ENCODE measurements at places on chromosomes 2 and 18.

DNA sequence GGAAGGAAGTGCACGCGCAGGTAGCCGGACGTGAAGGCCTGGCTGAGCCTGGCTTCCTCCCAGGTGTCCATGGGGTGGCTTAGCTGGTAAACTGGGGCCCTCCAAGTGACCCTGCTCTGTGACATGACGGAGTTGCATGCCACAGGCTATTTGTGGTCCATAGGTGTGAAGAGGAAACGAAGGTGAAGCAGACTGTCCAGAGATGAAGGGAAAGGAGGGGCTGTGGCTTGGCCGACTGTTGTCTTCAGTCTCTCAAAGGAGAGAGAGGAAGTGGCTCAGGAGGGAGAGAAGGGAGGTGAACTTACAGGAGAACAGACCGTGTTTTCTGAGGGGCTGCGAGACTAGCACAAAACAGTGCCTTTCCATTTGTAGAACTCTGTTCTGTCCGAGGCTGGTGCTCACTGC is 19.3 kb downstream of the INPP5D start:
- no peak for DNase-seq

GRCh38 chr2:68115965-68116364 is 41.7 kb upstream of the PNO1 start:
- DNase-seq = no peak

DNA sequence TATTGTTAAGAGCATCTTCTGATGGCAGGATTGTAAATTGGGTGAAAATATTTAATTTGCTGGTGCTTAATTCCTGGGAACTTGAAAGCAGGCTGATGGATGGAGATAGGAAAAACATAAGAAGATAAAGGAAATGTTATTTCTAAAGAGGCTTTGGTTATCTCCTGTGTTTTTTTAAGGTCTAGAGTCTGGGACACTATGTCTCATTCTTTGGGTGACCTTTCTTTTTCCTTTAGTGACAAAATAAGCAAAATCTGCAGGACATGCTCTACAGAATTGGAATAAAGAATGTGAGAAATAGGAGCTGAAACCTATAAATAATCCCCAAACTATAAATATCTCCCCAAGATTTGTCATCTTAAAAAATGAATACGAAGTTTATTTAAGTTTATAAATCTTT is 241.7 kb downstream of the DSC3 start:
- DNase-seq = no peak

DNA sequence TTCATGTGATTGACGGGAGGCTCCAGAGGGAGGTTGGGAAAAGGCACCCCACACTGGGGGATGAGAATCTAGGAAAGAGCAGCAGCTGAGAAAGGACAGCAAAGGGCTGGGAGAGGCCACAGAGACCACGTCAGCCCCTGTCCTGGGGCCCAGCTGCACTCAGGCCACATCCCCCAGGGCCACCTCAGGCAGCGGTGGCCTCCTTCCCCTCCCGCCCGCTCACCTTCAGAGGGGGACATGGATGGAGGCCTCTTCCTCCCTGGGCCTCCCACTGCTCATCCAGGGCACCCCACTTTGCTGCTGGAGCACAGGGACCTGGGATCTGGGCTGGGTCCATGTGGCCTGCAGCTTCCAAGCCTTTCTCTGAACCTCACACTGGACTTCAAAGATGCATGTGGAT is 199.8 kb upstream of the HDAC4 start:
- DNase-seq = no peak

DNA sequence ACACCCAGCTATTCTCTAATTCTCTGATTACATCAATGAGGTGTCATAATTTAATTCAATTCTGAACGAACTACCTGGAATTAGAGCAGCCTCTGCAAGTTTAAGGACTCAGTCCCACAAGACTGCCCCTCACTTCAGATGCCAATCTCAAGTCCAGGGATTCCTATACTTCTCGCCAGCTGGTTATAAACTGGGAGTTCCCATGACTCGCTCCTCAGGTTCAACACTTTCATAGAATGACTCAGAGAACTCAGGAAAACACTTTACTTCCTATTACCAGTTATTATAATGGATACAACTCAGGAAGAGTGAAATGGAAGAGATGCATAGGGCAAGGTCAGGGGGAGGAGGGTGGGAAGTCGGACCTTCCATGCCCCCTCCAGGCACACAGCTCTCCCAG is 112.3 kb upstream of the ATP5MC3 start:
- no peak for DNase-seq

- DNase-seq = no peak
Observed at GRCh38 chr2:222708274-222708710, 36.8 kb downstream of the MOGAT1 start.

DNA sequence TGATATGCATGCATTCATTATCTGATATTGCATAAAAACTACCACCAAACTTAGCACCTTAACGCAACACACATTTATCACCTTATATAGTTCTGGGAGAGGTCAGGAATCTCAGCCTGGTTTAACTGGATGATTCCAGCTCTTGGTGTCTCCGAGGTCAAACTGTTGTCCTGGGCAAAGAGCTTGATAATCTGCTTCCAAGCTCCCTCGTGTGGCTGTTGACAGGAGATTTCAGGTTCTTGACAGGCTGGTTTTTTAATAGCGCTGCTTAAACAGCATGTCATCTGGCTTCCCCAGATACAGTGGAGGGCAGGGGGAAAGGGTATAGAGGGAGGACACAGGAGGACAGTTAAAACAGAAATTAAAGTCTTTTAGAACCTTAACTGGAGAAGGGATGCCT is 785.0 kb downstream of the CNTNAP5 start:
- DNase-seq = no peak

DNA sequence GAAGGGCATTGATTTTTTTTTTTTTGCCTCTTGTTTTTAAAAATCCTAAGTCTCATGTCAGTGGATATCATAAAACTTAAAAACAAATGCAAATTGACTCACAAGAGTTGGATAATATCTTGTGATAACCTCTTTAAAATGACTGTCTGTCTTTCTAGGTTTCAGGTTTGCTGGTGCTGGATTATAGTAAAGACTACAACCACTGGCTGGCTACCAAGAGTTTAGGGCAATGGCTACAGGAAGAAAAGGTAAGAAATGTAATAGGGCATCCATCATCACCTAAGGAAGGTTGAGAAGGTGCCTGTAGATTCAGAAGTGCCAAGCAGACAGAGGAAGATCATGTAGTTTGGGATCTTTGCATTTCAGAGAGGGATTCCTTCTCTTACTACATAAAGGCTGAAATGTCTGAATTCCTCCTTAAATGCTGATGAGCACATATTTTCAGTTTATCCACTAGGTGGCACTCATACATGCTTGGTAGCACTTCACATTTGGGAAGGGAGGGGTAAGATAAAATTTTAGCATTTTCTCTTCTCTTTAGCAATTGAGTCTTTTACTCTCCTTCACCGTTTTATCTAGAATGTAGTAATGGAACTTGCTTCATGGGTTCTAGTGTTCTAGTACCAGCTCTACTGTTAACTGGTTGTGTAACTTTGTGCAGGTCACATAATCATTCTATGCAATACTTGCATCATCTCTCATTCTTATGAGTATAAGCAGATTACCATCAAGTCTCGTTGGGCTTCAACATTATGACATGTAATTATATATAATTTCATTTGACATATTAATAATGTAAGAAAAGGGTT is 21.1 kb downstream of the CPS1 start:
- DNase-seq = peak; percentile 10

DNA sequence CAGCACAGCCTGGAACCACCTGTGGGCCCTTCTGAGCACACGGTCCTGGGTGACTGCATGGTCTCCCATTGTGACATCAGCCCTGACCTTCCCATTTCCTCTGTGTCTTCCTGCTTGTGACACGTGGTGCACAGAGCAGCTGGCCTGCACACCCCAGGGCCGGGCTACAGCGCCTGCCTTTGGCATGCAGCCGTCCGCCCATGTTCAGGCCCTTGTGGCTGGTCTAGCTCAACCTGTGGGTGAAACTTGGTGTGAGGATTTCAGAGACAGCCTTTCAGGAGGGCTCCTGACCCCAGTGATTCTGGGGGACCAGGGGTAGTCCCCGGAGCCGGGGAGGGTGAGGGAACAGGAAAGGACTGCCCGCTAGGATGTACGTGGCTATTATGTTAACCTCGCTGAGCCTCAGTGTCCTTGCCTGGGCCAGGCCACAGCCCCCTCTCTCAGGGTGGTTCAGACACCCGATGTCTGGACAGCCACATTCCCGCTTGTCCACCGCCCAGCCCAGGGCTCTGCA is 284.8 kb upstream of the HS6ST1 start:
- no peak for DNase-seq

- no peak for DNase-seq
Observed at GRCh38 chr18:27707201-27707600, 469.7 kb downstream of the CDH2 start.

DNA sequence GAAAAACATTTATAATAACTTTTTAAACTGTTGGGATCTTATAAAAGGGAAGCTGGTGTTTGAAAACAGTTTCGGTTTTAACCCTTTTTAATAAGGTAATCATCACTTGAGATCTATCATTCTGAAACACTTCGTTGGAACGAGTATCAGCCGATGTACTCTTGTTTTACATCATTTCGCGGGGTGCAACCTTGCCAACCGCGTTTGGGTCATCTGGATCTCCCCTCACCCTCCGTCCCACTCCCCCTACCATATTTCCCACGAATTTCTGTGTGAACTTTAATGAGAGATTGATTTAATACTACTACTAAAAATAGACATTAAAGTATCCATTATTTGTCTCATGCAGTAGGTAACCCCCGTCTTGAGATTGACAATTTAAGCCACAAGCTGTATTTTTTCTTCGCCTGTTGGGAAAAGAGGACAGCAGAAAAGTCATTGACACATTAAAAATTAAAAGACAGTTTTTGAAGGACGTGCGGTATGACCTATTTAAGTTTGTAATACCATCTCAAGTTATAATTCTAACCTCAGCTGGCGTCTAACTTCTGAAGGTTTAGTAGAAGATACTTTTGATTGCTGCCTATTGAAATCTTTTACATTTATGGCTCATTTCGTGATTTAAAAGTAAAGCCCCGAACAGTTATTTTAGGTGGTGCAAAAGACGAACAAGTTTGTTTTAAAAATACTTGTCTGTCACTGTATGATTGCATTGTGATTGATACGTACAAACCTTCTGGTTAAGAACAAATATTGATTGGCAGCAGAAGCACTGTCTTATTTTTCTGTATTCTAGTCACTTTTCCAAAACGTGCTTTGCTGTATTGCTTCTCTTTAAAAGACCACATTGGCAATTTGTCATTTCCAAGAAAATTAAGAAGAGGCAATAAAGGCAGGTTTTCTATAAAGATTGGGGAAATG is 1.5 kb downstream of the CREB1 start:
- no peak for DNase-seq

GRCh38 chr2:217978536-217979150 is 24.2 kb downstream of the TNS1 start:
- DNase-seq = peak; percentile 46

DNA sequence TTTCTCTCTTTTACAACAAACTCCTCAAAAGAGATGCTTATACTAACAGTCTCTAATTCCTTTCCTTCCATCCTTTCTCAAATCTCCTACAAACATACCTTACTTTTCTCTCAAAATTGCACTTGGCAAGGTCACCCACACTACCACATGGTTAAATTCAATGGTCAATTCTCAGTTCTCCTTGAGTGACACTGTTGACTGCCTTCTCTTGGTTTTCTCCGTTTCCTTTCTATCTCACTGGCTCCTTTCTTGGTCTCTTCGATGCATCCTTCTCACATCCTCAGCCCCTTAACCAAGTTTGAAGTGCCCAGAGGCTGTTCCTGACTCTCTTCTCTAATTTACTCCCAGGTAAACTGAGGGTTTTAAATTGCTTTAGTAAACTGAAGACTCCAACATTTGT is 12.5 kb downstream of the C1D start:
- DNase-seq = no peak

- no peak for DNase-seq
Observed at GRCh38 chr2:180474716-180475115, 467.6 kb upstream of the CWC22 start.

DNA sequence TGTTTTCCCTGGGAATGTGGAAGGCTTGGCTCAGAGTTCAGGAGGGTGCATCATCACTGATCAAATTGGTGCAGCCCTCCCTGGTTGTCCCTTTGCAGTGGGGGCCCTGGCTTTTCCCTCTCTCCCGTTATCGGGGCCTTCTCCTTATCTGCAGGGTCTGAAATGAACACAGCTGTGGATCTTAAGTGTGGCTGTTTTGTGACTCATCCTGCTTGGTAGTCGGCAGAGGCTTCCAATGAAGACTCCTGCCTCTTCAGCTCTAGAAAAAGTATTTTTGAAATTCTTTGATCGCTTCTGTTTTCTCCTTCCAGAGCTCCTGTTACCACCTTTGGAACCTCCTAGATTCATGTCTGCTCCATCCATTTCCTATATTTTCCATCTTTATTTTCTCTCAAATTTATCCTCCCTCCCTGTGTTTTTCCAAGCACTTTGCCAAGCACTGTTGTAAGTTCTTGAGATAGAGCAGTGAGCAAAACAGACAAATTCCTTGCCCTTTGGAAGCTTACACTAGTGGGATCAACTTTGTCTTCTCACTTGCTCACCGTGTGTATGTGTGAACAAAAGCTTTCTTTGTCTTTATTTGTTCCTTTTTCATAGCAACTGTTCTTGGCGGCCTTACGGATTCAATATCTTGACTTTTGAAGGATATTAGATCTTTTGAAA is 45.7 kb downstream of the RALB start:
- DNase-seq = no peak

DNA sequence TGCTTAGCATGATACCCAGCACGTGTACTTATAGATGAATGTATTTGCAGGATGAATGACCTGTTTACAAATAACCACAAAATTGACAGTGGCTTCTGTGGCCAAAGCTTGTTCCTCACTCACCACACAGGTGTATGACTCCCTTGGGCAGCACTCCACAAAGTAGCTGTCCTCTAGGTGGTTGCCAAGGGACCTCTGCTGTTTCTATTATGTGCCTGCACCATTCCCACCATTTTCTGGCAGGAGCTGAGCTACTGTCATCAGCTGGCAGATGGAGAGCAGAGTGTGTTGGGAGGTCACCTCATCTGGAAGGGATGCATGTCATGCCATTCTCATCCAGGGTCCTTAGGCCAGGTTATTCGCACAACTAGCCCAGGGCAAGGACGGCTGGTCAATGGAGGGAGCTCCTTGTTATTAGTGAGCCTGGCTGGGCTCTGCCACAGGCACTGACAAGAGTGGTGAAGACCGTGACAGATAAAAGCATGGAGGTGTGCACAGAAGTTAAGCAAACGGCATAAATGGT is 37.1 kb upstream of the TRIB2 start:
- no peak for DNase-seq

- peak; percentile 11 for DNase-seq
Observed at GRCh38 chr2:238162251-238162845, 3.6 kb downstream of the ERFE start.

DNA sequence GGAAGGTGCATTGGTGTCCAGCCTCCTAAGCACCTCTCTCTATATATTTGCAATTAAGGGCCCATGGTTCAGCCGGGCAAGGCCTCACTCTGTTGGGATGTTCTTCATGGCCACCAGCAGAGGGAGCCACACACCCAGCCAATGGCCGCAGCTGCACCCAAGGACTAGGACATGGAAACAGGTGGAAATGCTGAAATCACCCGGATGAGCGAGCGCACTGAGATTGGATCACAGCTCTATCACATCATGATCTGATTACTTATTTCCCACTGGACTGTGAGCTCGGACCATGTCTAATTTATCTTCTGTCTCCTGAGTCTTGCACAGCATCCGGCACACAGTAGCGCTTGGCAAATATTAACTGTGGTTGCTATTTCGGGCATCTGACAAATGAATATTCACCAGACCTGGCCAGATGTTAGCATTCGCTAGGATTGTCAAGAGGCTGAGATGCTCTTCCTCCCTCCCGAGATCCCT is 31.2 kb downstream of the KIF3C start:
- DNase-seq = peak; percentile 61

Measured in HuH-7.5 (cell line).